ENCODE measurements at places on chromosomes 11 and 22. TPM values are rescaled to one million over a fixed set of nuclear protein-coding genes. Genes with fewer than 3 reads are reported as not detected.

Gene MS4A4A
- total RNA-seq: not detected

Gene TSPAN18
- total RNA-seq: 1.1 TPM

DNA sequence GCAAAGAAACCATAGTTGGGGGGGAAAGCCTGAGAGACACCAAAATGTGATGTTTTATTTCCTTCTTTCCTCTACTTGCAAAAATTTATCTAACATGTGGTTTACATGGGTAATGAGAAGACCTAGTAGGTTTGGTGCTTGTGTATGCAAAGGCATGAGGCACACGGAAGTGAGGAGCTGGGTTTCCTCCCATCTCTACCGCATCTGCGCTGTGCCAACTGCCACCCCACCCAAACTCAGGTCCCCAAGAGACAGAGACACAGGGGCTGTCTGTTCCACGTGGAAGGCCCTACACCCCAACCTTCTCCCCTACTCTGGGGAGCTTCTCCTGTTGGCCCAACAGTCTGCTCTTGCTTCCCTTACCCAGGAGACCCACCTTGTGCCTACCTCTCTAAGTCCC is 4.8 kb downstream of the RTL6 start:
- DNase-seq: no peak

- DNase-seq: no peak
Observed at GRCh38 chr22:28103596-28103995, 184.5 kb upstream of the PITPNB start.

DNA sequence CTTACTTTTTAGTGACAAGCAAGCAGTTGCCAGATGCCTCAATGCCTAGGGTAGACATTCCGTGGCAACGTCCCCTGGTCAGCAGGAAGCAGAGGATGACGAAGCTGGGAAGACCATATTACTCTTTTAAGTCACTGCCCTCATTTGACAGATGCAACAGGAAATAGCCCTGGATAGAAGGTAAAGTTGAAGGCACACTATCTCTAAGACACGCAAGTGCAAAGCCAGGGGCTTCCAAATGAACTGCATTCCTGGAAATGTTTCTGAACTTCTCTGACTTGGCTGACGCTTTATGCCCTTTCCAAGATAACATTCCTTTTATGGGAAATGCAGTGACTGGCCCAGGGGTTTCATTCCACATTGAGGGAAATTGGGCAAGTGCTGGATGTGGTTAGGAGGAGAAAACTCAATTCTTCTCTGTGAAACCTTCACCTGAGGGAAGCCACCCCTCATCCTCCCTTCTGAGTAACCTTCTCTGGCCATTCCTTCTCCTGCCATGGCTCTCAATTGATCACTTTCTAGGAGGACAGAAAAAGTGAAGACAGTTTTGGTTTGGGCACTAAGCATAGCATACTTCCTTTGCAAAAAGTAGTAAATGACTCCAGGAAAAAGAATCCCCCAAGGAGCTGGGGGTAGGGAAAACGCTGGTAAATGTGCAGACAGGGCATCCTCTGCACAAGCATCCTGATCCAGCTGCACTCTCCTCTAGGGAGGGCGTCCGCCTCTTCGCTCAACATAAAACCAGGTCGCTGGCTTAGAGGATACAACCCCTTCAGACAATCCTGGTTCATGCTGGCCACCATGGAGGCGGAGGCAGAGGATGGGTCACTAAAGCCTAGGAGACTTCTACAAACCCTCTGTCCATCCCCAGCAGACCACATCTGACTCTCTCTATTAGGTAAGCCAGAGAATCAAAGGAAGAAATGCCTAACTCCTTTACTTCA is 14.5 kb downstream of the PCSK7 start:
- DNase-seq: no peak
